ENCODE measurements at places on chromosomes 5 and 9. TPM values are rescaled to one million over a fixed set of nuclear protein-coding genes. Genes with fewer than 3 reads are reported as not detected.

PCDHB2 gene
- 4.5 TPM for total RNA-seq

HEXB gene
- total RNA-seq: 116 TPM

FOXD1 gene
- total RNA-seq: 25.4 TPM

PCDHB8 gene
- total RNA-seq: 0.39 TPM

PCDHGA6 gene
- 0.29 TPM for total RNA-seq

NMUR2 gene
- not detected for total RNA-seq

GRM6 gene
- total RNA-seq: not detected

SLC1A3 gene
- total RNA-seq: not detected

CLIC3 gene
- 3.7 TPM for total RNA-seq

EXOSC3 gene
- total RNA-seq: 70.3 TPM

IFNA13 gene
- not detected for total RNA-seq

NAIP gene
- total RNA-seq: 0.67 TPM

FOXE1 gene
- 4.3 TPM for total RNA-seq

GABRA6 gene
- total RNA-seq: not detected

SV2C gene
- total RNA-seq: 0.02 TPM

PCDHAC1 gene
- 2.1 TPM for total RNA-seq

IFNE gene
- total RNA-seq: 2.1 TPM

CAAP1 gene
- total RNA-seq: 19.0 TPM

ABL1 gene
- 44.5 TPM for total RNA-seq

ADAMTS16 gene
- 1.4 TPM for total RNA-seq

PRRX2 gene
- total RNA-seq: 12.5 TPM

ACO1 gene
- 27.5 TPM for total RNA-seq

SPAAR gene
- not detected for total RNA-seq

SLC25A2 gene
- total RNA-seq: not detected

ZNF346 gene
- 12.5 TPM for total RNA-seq

ANKRD31 gene
- total RNA-seq: 0.06 TPM

COL23A1 gene
- total RNA-seq: not detected

RPS23 gene
- 4,095 TPM for total RNA-seq

TRIM52 gene
- total RNA-seq: 7.5 TPM

TMEM232 gene
- total RNA-seq: not detected
